Kidney (tissue), 22 donors: ENCODE measurements at places on chromosomes 1 and 21. TPM values are rescaled to one million over a fixed set of nuclear protein-coding genes. Genes with fewer than 3 reads are reported as not detected.

The TTLL7 gene
- total RNA-seq: 7.0 TPM

The FMN2 gene
- total RNA-seq: 0.06 TPM

The CRYBG2 gene
- total RNA-seq: 2.2 TPM

The TMIGD3 gene
- total RNA-seq: 3.0 TPM

The TCHHL1 gene
- not detected for total RNA-seq

The PPIAL4G gene
- total RNA-seq: 0.35 TPM

The OR2L3 gene
- total RNA-seq: not detected

The MSH4 gene
- 0.41 TPM for total RNA-seq

The PDZK1 gene
- total RNA-seq: 152 TPM

The UTP25 gene
- 8.9 TPM for total RNA-seq

GRCh38 chr21:31766899-31767298 lies 35.0 kb upstream of the SCAF4 start:
- no peaks in the 10 kb centered on the region for H3K4me1 ChIP-seq
- no peak for DNase-seq
- H3K27me3 ChIP-seq: no peaks in the 10 kb centered on the region
- H3K4me3 ChIP-seq: no peak overlapping the region
- no peak overlapping the region for H3K27ac ChIP-seq

DNA sequence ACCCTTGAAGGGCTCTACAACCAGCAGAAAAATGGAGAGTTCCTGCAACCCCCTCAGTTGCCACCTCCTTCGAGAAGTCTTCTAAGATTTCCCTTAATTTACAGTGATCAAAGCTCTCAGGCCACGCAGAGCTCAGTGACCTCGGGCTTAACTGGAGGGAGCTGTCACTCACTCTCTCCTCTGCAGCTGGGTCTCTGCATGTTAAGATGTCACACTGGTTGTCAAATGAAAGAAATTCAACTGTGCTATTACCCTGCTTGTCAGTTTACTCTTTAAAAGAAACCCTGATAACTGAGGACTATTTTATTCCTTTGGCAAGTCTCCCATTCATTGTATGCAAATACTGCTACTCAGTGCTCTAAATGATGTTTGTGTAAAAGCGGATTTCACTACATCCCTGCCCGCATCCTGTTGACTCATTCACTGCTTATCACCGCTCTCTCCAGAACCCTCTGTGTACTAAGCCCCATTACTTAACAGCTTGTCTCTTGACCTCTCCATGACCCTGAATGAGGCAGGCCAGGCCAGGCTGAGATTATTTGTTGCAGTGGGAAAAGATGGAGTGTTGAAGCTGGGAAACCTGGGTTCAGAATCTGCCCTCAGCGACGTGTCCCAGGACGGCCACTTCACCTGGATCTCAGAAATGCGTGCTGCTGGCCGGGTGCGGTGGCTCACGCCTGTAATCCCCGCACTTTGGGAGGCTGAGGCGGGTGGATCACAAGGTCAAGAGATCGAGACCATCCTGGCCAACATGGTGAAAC lies 13.7 kb downstream of the DHRS3 start:
- H3K27me3 ChIP-seq: no peaks in the 10 kb centered on the region
- peaks cover 55% of the 10 kb centered on the region for H3K4me1 ChIP-seq
- peak overlapping the region; percentile 55 for H3K27ac ChIP-seq
- peaks cover 2% of the 10 kb centered on the region for H3K36me3 ChIP-seq
- H3K4me3 ChIP-seq: no peak overlapping the region

DNA sequence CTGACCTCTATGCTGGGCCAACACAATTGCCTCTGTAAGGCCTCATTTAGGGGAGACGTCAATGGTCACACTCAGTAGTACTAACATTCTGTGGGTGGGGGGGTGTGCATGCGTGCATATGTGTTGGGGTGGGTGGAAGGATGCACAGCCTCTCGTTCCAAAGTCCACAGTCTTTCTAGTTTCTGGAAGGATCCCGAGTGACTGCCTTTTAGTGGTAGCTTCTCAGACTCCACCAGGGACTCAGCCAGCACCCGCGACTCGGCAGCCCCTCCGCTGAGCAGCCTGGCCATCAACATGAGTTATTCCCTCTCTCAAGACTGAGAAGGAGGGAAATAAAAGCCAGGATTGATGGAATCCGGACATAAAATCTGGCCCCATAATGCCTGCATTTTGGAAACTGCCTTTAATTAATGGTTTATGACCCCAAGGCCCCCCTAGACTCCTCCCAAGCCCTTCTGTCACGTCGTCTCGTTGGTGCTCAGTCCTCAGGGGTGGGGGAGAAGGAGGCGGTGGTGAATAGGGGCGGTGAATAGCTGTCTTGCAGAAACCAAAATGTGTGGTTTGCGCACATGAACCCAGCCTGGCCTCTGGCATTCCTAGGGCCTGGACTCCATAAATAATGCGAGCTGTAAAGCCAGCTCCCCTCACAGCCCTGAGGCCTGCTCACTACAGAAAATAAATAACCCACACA lies 65.1 kb upstream of the TMEM51 start:
- H3K36me3 ChIP-seq: no peaks in the 10 kb centered on the region
- no peaks in the 10 kb centered on the region for H3K27me3 ChIP-seq
- H3K27ac ChIP-seq: peak overlapping the region; percentile 77

- no peak overlapping the region for H3K27ac ChIP-seq
- H3K27me3 ChIP-seq: no peaks in the 10 kb centered on the region
- H3K4me1 ChIP-seq: no peaks in the 10 kb centered on the region
- no peak for DNase-seq
These were observed 104.7 kb upstream of the KIAA0040 start for GRCh38 chr1:175297291-175297690.

- H3K27ac ChIP-seq: peak overlapping the region; percentile 57
- peak; percentile 73 for DNase-seq
- H3K27me3 ChIP-seq: no peaks in the 10 kb centered on the region
- no peaks in the 10 kb centered on the region for H3K4me1 ChIP-seq
- no peaks in the 10 kb centered on the region for H3K36me3 ChIP-seq
- no peak overlapping the region for H3K4me3 ChIP-seq
These were observed 18.6 kb upstream of the COL18A1 start for GRCh38 chr21:45386336-45386727.

DNA sequence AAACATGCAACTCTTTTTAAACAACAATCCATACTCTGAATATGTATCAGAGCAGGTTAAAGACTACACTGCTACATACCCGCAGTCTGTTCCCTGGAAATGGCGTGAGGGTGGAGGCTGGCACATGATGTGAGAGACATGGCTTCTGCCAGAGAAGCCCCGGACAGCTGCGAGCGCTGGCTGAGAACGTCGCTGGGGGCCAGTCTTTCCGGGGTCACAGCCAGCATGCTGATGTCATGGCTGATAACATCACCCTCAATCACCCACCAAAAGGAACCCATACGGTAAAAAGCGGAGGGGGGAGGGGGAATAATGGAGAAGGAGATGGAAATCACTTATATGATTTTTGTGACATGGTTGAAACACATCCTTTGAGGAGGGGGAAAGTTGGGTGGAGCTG lies 29.1 kb downstream of the C1orf198 start:
- H3K36me3 ChIP-seq: peaks cover 7% of the 10 kb centered on the region
- no peaks in the 10 kb centered on the region for H3K27me3 ChIP-seq
- DNase-seq: no peak
- H3K27ac ChIP-seq: no peak overlapping the region
- no peak overlapping the region for H3K4me3 ChIP-seq
- no peaks in the 10 kb centered on the region for H3K4me1 ChIP-seq

GRCh38 chr21:18252256-18252655 lies 7.6 kb downstream of the CHODL start:
- H3K36me3 ChIP-seq: no peaks in the 10 kb centered on the region
- no peak for DNase-seq
- no peaks in the 10 kb centered on the region for H3K4me1 ChIP-seq
- H3K27ac ChIP-seq: no peak overlapping the region
- H3K4me3 ChIP-seq: no peak overlapping the region
- H3K27me3 ChIP-seq: no peaks in the 10 kb centered on the region

GRCh38 chr21:17146426-17146825 lies 366.4 kb upstream of the CXADR start:
- no peaks in the 10 kb centered on the region for H3K27me3 ChIP-seq
- H3K36me3 ChIP-seq: no peaks in the 10 kb centered on the region
- no peaks in the 10 kb centered on the region for H3K4me1 ChIP-seq
- no peak for DNase-seq
- no peak overlapping the region for H3K27ac ChIP-seq

DNA sequence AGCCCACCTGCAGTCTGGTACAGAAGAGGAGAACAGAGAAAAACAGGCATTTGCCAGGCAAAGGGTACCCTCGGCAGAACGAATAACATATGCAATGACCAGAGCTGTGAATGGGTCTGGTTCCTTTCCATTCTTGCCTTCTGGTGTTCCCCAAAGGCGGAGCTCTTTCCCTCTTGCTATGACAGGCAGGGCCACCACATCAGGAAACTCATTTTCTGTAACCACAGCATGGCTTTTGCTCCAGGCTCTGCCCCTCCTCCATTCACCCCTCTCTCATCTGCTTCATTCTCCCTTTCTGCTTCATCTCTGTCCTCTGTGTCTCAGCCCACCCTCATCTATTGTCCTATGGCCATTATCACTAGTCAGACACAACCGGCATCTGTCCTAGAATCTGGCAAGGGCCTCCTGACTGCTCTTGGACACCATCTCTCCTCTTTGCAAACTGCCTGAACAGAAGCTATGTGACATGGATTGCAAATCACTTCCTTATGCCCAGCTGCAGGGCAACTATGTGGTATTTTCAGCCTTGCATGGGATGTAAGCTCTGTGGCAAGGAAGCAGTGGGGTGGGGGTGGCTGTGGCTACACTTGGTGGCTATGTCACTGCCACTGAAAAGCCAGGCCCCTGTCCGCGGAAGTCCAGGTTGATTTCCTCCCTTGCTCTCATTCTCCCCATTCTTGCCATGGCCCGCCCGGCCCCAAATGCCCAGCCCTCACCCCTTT lies 78.8 kb upstream of the ABCD3 start:
- no peaks in the 10 kb centered on the region for H3K36me3 ChIP-seq
- H3K4me3 ChIP-seq: no peak overlapping the region

GRCh38 chr1:90709535-90709934 lies 7.6 kb downstream of the BARHL2 start:
- H3K4me3 ChIP-seq: no peak overlapping the region
- no peaks in the 10 kb centered on the region for H3K36me3 ChIP-seq
- DNase-seq: no peak
- peaks cover 2% of the 10 kb centered on the region for H3K4me1 ChIP-seq

- no peaks in the 10 kb centered on the region for H3K4me1 ChIP-seq
- no peak overlapping the region for H3K27ac ChIP-seq
- H3K27me3 ChIP-seq: no peaks in the 10 kb centered on the region
- H3K36me3 ChIP-seq: no peaks in the 10 kb centered on the region
- H3K4me3 ChIP-seq: no peak overlapping the region
- DNase-seq: no peak
These were observed 651.8 kb downstream of the LMO4 start for GRCh38 chr1:87980494-87980893.

GRCh38 chr1:194341587-194341986 lies 1155.2 kb upstream of the B3GALT2 start:
- no peak overlapping the region for H3K4me3 ChIP-seq
- DNase-seq: no peak
- H3K27me3 ChIP-seq: no peaks in the 10 kb centered on the region
- H3K36me3 ChIP-seq: no peaks in the 10 kb centered on the region
- H3K4me1 ChIP-seq: no peaks in the 10 kb centered on the region
- H3K27ac ChIP-seq: no peak overlapping the region

DNA sequence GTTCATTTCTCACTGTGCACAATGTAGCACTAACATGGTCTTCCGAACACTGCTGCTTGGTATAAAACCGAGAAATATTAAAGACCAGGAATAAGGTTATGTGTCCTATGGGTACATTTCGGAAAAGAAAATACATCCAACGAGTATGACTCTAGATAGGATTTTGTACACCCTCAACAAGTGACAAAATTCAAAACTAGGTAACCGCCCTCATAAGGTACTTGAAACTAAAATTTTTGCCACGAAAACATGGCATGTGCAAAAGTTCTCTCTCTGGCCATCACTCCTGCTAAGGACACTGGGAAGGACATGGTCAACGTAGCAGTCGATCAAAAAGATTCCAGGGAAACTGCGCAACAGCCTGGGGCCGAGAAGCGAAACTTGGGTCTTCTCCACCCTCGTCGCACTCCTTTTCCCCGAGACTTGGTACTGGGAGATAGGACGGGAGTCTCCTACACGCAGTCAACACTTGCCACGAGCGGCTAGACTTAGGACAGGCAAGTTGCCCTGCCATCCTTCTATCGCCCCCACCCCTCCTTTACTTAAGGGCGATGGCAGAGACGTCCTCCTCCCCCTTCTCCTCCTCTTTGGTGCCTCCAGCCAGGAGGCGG lies 338 bp upstream of the TOR1AIP1 start:
- H3K4me1 ChIP-seq: no peaks in the 10 kb centered on the region
- H3K36me3 ChIP-seq: peaks cover 4% of the 10 kb centered on the region
- DNase-seq: no peak
- peak overlapping the region; percentile 91 for H3K4me3 ChIP-seq
- H3K27ac ChIP-seq: peak overlapping the region; percentile 100

GRCh38 chr1:5526385-5526750 lies 465.9 kb downstream of the NPHP4 start:
- no peaks in the 10 kb centered on the region for H3K4me1 ChIP-seq
- H3K27ac ChIP-seq: no peak overlapping the region
- no peak for DNase-seq
- no peaks in the 10 kb centered on the region for H3K36me3 ChIP-seq

GRCh38 chr21:35484851-35485250 lies 435.7 kb upstream of the RUNX1 start:
- H3K4me1 ChIP-seq: no peaks in the 10 kb centered on the region
- no peaks in the 10 kb centered on the region for H3K36me3 ChIP-seq
- no peaks in the 10 kb centered on the region for H3K27me3 ChIP-seq
- H3K27ac ChIP-seq: no peak overlapping the region

GRCh38 chr1:47582891-47583608 lies 145.2 kb downstream of the FOXD2 start:
- no peak for DNase-seq
- H3K27me3 ChIP-seq: no peaks in the 10 kb centered on the region
- no peaks in the 10 kb centered on the region for H3K36me3 ChIP-seq
- H3K4me3 ChIP-seq: no peak overlapping the region

DNA sequence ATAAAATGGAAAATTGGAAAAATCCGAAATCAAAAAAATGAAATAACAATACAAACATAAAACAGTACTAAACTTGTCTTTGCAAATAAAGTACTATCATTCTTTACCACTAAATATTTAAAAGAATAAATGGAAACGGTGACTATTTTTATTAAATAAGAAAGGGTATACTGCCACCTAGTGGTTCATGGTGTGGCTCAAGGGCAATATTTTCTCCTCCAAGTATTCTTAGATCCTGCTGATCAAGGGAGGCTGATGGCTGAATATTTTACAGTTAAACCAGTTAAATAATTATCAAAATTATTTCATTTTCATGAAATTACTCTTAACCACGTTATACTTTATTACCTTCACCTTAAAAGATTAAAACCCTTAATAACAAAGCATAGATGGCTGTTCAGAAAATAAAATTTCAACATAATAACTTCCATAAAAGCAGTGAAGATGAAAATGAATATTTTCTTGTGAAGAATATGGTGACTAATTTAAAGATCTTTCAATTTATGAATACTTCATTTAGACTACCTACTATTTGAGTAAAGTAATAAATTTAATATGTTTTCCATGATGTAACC lies 1793.9 kb downstream of the NCAM2 start:
- H3K4me3 ChIP-seq: no peak overlapping the region
- no peaks in the 10 kb centered on the region for H3K4me1 ChIP-seq
- no peaks in the 10 kb centered on the region for H3K36me3 ChIP-seq
- no peak overlapping the region for H3K27ac ChIP-seq
- H3K27me3 ChIP-seq: no peaks in the 10 kb centered on the region
